Panc1 (cell line): ENCODE measurements at places on chromosomes 3 and 15. TPM values are rescaled to one million over a fixed set of nuclear protein-coding genes. Genes with fewer than 3 reads are reported as not detected.

TMEM158 gene
- 7.3 TPM for total RNA-seq

- no peak for DNase-seq
These were observed 13.9 kb upstream of the VGLL3 start for GRCh38 chr3:87004883-87005282.

DNA sequence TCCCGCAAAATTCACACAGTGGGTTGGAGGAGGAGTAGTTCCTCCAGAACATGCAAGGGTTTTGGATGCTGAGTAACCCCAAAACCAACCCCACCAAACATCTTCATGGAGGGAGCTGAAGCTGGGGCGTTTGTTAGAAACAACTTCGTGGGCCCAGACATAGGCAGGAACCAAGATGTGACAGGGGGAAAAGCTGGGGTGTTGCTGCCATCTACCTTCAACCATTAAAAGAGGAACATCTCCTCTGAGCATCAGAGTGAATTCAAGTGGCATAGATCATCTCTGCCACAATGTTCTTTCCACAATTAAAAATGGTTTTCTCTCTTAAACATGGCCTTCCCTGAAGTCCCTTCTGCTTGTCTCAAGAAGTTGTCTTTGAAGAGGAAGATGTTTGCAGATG, 20.5 kb downstream of the SIDT1 start:
- no peak for DNase-seq

- no peak for DNase-seq
These were observed 126.2 kb downstream of the TIGIT start for GRCh38 chr3:114420072-114420471.

SLC25A36 gene
- 69.5 TPM for total RNA-seq

FAIM gene
- total RNA-seq = 18.8 TPM

GRCh38 chr3:177603148-177603603, 405.9 kb upstream of the TBL1XR1 start:
- no peak for DNase-seq

DNA sequence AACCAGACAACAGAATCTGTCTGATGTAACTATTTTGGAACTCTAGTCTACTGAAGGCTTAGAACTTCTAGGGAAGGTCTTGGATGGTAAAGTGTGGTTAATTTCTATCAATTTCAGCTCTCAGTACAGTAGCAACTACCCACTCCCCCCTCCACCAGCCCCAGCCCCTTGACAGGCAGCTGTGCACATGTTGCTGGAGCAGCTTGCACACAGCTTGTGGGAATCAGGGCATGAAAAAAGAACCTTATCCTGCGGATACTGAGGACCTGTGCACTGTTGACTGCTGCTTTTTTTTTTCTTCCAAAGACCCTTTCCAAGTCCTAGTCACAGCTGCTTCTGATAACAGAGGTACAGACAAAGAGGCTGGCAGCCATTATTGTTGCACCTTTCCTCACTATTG, 81.5 kb upstream of the UBP1 start:
- no peak for DNase-seq

LRTM1 gene
- not detected for total RNA-seq

- no peak for DNase-seq
These were observed 302.8 kb downstream of the FHIT start for GRCh38 chr3:60948488-60948887.

GRCh38 chr3:86282106-86282787, 708.7 kb downstream of the VGLL3 start:
- DNase-seq = no peak

GRCh38 chr3:9430733-9431132, 33.3 kb downstream of the SETD5 start:
- no peak for DNase-seq

- DNase-seq = no peak
These were observed 679 bp upstream of the MYD88 start for GRCh38 chr3:38137615-38138348.

DNA sequence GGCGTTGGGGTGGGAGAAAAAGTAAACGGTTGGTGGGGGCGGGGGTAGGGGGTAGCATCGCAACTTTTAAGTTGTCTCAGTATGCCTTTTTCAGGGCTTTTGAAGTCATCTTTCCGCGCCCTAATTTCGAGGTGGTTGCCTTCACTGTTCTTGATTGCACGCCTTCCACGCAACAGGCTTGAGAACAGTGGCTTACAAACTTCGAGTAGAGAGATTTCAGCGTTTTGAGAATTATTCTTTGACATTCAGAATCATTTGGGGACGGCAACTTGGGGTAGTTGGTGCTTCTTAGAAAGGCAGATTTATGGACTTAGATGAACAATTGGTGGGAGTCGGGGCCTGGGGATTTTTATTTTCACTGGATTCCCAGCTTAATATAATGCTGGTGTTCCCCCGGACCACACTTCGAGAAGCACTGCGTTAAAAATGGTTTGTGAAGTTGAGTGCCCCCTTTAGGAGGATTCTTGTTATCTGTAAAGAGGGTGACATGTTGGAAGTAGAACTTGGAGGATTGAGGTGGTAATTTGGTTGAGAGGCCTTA, 880 bp downstream of the PPP4R2 start:
- DNase-seq = no peak

DNA sequence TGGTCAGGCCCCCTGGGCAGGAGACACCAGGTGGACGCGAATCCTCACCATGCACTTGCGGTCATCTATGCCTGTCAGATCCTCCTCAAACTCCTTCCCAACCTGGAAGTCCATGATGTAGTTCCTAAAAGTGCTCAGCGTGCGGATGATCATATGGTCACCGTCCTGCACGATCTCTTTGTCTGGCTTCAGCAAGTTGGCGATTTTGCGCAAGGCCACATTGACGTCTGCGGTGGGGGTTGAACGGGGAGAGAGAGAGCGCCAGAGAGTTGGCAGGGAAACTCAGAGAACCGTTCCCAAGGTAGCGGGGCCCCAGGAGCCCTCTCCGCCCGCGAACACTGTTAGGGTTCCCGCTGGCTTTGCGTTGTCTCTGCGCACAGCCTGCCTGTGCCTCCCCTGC, 809 bp downstream of the RBP1 start:
- DNase-seq = no peak

WDR72 gene
- total RNA-seq = 0.03 TPM

GRCh38 chr3:145094355-145094941, 1066.5 kb downstream of the PLOD2 start:
- DNase-seq = no peak

PCSK6 gene
- total RNA-seq = 10.6 TPM

DNA sequence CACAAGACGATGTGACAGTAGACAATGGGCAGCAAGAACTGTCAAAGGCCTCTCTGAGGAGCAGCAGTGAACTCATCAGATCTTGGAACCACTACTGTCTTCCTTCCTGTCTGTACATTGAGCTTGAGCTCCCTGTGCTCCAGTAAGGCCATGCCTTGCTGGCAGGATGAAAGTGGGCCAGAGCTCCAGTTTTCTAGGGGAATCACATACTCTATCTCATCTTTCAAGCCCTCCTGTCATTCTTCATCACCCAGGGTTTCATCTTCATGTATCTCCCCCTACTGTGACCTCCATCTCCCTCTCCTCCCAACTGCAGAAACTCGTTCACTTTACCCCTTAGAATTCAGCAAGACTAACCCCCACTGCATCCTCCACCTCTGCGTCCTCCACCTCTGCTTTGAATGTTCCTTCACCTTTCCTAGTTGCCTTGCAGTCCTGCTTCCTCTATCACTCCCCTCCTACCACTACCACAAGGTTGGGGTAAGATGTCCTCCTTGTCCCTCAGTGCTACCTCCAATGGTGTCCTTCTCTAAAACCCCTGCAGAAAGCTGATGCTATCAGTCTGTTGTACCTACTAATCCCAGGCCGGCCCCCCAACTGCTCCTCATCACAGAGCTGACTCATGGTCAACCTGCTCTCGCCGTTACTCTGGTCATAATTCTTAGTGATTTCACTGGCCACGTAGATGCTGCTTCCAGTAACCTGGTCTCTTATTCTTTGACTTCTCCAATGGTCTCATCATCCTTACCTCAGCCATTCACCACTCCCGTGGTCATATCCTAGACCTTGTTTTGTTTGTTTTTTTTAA, 22.3 kb downstream of the NKIRAS1 start:
- no peak for DNase-seq
